CD4-positive, alpha-beta T cell treated with Interleukin-4 for 4 hours (primary cell): ENCODE measurements at places on chromosomes 3 and 15.
A peak's percentile ranks its signal among the peaks of the same experiment; 100 is the strongest.

DNA sequence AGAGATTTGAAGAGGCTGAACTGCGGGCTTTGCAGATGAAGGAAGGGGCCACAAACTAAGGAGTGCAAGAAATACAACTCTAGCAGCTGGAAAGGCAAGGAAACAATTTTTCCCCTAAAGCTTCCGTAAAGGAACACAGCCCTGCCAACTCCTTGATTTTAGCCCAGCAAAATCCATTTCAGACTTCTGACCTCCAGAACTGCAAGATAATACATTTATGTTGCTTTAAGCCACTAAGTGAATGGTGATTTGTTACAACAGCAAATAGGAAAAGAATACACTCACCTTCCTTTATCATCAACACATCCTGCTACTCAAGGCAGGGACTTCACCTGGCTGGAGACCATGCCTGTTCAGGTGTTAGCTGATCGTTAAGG, 119.3 kb upstream of the NR2E3 start:
- DNase-seq, result no peak

GRCh38 chr3:184750349-184751083, 38.7 kb upstream of the MAGEF1 start:
- DNase-seq, result no peak

- DNase-seq, result no peak
Observed at GRCh38 chr15:60005352-60006202, 1.5 kb downstream of the FOXB1 start.

DNA sequence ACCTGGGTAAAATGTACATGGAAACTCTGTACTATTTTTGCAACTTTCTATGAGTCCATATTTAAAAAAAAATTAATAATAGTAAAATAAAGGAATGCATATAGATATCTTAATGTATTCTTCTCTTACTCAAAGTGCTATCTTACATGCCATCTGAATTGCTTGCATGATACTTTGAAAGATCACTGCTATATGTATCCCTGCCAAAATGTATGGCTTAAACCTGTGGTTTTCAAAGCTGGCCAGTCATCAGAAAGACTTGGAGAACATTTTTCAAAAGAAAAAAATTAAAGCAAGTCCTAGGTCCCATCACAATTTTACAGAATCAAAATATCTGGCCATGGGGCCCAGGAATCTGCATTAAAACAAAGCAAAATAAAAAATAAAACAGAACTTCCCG, 262.1 kb downstream of the LPP start:
- DNase-seq, result no peak

DNA sequence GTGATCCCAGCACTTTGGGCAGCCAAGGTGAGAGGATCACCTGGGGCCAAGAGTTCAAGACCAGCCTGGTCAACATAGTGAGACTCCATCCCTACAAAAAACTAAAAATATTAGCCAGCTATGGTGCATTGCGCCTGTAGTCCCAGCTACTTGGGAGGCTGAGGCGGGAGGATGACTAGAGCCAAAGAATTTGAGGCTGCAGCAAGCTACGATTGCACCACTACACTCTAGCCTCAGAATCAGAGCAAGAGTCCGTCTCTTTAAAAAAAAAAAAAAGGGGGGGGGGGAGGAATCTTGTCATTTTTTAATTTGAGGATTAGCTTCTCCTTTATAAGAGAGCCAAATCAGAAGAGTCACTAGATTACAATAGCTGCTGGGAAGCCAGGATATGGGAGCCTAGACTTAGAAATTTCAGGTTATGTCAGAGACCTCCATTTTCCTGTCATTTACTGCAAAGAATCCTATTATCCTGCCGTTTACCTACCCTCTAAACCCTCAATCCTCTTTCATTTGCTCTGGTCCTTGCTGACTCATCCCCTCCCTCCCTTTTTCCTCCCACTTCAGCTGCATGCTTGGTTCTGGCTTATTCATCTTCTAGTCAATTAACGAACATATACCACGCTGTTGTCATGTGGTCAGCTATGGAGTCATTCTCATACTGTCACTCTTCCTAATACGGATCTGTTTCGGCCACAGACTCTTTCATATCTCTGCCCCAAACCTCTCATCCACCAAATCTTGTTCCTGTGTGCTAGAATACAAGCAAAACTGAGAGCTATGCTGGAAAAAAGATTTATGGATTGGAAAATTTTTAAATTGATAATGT, 83.8 kb upstream of the PPIB start:
- peak; percentile 55 for DNase-seq

DNA sequence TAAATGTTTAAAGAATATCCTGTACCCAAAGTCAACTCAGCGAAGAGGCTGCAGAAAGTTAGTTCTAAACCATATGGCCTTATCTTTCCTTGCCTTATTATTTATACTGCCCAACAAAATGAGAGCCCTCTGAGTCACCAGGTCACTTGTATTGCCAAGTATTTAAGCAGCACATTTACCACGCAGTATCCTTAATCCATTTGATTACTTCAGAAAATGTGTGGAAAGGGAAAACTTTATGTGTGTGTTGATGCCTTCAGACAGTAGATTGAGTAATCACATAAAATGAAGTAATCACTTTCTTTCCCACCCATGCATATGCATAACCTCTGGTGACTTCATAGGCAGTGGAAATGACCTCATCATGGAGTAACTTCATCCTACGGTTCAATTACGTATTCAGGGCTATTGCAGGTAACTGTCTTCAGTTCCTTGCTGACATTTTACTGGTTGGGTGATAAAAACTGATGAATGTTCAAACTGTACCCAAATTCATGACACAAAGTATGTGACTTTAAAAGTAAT, 7.5 kb upstream of the CADPS start:
- DNase-seq, result no peak

GRCh38 chr3:129002573-129003569, 1.8 kb downstream of the EFCC1 start:
- no peak for DNase-seq

- no peak for DNase-seq
Observed at GRCh38 chr3:153144779-153145178, 17.2 kb upstream of the RAP2B start.

DNA sequence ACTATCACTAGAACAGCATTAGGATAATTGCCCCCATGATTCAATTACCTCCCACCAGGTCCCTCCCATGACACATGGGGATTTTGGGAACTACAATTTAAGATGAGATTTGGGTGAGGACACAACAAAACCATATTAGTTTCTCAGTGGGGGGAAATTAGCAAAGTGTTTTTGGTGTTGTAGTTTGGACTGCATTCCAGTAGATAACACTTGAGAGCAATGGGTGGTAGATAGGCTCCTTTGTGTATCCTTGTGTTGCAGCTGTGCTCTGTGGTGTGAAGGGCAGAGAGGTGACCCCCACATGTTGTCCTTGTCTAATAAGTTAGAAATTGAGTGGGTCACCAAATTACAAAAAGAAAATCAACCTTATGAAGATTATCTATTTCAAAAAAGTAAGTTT, 223.8 kb downstream of the SATB1 start:
- no peak for DNase-seq

DNA sequence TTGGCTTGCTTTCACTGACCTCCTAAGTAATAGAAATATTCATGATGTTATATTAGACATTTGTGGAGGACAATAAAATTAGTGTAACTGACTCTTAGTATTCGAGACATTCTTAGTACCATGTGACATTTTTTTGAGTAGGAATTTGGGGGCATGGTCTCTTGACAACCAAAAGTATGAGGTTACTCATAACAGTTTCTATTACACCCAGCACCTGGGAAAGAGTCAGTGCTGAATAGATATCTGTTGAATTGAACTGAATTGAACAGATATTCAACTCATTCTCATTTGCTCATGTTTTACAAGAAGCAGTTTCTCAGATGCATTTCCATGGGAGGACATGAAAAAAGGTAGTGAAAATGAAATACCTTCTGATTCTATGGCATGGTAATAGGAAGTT, 84.4 kb downstream of the CMSS1 start:
- DNase-seq, result no peak

- DNase-seq, result no peak
Observed at GRCh38 chr3:144181062-144181461, 209.4 kb downstream of the DIPK2A start.

DNA sequence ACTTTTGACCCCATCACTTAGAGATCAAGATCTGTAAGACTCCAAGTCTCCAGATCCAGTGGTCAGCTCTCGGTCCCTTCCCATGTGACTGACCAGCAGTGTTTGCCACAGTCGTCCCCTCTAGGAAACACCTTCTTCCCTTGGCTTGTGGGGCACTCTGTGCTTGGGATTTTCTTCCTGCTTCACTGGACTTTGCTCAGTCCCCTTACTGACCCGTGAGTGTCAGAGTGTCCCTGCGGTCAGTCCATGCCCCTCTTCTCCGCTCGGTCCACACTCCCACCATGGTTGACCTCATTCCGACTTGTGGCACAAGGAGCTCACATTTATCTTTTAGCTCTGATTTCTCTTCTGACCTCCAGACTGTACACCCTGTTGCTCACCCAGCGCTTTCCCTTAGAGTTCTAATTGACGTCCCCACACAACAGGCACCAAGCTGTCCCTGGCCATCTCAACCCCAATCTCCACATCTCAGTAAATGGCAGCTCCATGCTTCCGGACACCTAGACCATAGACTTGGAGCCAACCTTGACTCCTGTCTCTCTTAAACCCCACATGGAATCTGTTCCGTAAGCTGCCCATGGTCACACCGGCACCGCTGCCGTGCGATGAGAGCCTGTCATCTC, 67.9 kb downstream of the APBA2 start:
- DNase-seq, result no peak

GRCh38 chr3:177687291-177687690, 490.0 kb upstream of the TBL1XR1 start:
- DNase-seq, result no peak

- DNase-seq, result no peak
Observed at GRCh38 chr3:111498022-111498421, 44.0 kb upstream of the CD96 start.
